Sciatic nerve (tissue), 2 donors: ENCODE measurements at places on chromosomes 6 and 20.

DNA sequence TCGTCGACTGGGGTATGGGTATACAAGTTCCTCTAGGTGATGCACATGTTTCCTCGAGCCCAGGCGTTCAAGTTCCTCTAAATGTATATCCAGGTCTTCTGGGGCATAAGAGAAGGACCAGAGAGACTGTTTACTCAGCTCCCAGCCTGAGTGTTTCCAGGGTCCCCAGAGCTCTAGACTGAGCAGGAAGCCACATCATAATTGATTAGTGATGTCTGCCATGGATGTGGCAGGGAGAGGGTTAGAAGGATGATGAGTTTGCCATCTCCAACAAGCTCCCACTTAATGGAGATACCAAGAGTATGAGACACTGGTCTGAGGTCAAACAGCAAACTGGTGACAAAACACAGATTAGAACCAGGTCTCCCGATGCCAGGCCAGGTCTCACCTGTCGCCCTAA is 74.8 kb downstream of the PREX1 start:
- DNase-seq, result no peak

GRCh38 chr20:35576816-35577215 is 34.9 kb downstream of the ERGIC3 start:
- no peak for DNase-seq

GRCh38 chr6:118708744-118709143 is 57.4 kb upstream of the CEP85L start:
- no peak for DNase-seq

DNA sequence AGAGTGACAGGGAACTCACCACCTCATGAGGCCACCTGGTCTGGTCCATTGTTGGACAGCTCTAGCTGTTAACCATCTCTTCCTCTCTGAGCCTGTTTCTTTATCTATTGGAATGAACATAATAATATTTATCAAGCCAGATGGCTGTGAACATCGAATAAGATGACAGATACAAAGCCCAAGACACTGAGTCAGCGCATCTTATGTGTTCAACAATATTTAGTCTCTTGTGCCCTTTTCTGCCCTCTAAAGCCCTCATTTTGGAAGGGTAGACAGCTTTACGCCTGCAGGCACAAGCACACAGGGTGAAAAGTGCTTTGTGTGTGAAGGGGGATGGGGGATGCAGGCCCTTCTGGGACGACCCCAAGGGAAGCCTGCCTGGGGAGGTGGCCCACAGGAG is 164.0 kb downstream of the GRM4 start:
- DNase-seq, result no peak

DNA sequence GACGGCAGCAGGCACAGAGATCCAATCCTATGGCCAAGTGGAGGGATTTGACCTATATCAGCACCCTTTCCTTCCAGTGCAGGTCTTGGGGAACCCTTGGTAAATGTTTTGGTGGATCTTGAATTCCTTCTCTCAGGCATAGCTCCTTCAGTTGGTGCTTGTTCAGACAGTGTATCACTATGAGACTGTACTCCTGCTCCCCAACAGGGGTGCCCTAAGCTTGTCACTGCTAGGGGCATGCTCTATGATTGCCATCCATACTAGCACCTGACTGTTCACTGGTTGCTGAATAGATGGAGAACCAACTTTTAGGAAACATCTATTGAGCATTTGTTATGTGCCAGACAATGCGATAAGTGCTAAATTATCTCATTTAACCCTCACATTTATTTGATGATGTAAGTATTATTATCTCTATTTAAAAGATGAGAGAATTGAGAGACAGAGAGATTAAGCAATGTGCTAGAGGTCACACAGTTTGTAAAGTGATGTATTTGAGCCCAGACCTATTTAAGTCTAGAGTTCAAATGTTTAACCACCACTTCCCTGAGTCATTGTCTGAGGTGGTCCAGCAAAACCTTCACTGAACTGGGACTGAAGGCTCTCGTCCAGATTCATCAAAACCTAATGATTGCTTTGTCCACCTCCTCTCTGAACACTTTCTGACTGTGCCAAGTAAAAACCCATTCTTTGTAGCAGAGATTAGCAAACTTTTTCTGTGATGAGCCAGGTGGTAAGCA is 34.3 kb downstream of the ADGRF1 start:
- DNase-seq, result no peak

DNA sequence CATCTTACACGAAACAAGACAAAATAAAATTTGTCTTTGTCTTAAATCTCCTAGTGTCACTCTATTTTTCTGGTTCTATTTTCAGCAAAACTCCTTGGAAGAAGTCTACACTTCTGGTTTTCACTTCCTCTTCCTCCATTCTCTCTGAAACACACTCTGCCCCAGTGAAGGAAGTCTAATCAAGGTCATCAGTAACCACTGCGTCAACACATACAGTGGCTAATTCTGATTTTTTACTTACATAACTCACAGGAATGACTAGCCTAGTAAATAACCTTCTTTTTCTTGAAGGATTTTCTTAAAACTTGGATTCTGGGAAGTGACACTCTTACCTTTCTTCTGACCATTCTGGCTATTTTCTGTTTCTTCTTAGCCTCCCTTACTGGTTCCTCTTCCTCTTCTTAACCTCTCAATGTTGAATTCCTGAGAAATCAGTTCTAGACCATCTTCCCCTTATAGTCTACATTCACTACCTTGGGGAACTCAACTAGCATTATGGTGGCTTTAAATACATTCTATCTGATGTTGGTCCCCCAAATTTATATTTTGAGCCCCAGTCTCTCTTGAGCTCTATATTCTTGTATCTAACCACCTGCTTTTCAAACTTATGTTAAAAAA is 37.5 kb downstream of the AIG1 start:
- no peak for DNase-seq
